ENCODE measurements at places on chromosomes 4 and X.

DNA sequence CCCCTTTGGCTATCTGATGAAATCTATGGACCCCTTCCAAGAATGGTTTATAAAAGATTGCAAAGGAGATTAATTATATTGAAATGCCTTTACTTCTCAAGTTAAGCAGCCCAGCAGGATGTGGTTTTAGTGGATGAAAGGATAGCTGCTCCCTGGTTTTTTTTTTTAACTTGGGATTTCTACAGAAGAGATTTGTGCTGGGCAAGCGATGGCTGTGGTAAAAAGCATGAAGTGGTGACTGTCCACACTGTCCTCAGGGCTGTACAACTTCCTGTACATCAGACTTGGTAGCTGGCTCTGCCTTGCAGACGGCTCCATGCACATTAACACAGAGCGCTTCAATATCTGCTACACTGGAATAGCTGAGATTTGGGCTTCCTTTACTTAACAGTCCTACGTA is 321.7 kb downstream of the DHX15 start:
- H3K36me3 ChIP-seq = no peaks in the 10 kb centered on the region
- H3K4me1 ChIP-seq = no peaks in the 10 kb centered on the region
- no peak overlapping the region for H3K4me3 ChIP-seq
- H3K27me3 ChIP-seq = no peaks in the 10 kb centered on the region

DNA sequence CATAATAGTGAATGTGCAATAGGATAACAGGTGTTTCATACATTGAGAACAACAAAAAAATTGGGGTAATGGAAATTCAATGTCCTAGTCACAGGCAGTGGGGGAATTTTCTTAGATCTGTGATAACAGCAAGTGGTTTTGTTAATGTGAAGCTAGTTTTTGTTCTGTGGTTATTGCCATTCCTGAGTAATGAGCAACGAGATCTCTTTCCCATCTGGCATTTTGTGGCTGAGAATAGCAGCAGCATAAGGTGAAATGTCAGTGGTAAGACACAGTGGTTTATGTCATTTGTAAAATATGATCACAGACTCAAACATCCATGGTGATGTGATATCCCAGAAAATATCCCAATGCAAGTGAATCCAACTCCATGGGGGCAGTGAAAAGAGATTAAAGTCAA is 497.5 kb downstream of the KCNIP4 start:
- H3K27ac ChIP-seq = no peak overlapping the region
- no peaks in the 10 kb centered on the region for H3K4me1 ChIP-seq
- H3K27me3 ChIP-seq = no peaks in the 10 kb centered on the region
- no peaks in the 10 kb centered on the region for H3K36me3 ChIP-seq

DNA sequence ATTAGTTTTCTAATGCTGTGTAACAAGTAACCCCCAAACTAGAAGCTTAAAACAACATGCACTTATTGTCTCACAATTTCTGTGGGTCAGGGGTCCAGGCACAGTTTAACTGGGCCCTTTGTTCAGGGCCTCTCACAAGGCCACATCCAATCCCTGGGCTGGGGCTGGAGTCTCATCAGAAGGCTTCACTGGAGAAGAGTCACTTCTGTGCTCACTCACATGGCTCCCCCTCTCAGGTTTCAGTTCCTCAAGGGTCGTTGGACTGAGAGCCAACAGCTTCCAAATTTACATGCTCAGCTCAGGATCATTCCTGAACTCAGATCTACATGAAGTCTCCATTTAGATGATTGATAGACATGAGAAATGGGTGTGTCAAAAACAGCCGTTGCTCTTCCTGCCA is 77.1 kb downstream of the EVC start:
- no peaks in the 10 kb centered on the region for H3K36me3 ChIP-seq
- no peak overlapping the region for H3K27ac ChIP-seq
- DNase-seq = no peak
- H3K4me1 ChIP-seq = peaks cover 4% of the 10 kb centered on the region
- no peaks in the 10 kb centered on the region for H3K27me3 ChIP-seq

GRCh38 chrX:65706041-65706828 is 38.8 kb downstream of the MSN start:
- peak overlapping the region; percentile 97 for H3K27ac ChIP-seq
- DNase-seq = no peak
- no peaks in the 10 kb centered on the region for H3K27me3 ChIP-seq
- H3K4me1 ChIP-seq = peaks cover 51% of the 10 kb centered on the region

- H3K4me1 ChIP-seq = peaks cover 6% of the 10 kb centered on the region
- peak; percentile 14 for DNase-seq
- H3K27ac ChIP-seq = no peak overlapping the region
- H3K4me3 ChIP-seq = peak overlapping the region; percentile 29
- no peaks in the 10 kb centered on the region for H3K27me3 ChIP-seq
These were observed 30.1 kb upstream of the SPARCL1 start for GRCh38 chr4:87559090-87559837.

DNA sequence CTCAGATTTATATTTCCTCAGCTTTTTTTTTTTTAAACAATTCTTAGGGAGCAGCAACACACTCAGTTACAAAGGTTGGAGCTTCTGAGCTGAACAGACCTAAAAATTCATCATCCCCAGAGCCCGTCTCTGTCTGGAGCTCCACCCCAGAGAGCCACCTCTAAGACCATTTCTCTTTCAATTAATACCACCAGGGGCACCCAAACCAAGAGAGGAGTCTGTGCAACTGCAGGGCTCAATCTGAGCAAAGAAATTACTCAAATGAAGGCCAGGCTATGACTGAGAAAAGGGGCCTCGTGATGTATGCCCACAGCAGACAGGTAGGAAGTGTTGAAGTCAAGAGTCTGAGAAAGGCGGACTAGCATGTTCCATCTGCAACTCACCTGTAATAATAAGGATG is 95.5 kb downstream of the C4orf51 start:
- no peak for DNase-seq
- no peak overlapping the region for H3K4me3 ChIP-seq
- H3K36me3 ChIP-seq = peaks cover 47% of the 10 kb centered on the region
- no peaks in the 10 kb centered on the region for H3K4me1 ChIP-seq
- H3K27ac ChIP-seq = no peak overlapping the region

Data from effector memory CD8-positive, alpha-beta T cell (primary cell).